ENCODE measurements at places on chromosomes 11 and 22.

DNA sequence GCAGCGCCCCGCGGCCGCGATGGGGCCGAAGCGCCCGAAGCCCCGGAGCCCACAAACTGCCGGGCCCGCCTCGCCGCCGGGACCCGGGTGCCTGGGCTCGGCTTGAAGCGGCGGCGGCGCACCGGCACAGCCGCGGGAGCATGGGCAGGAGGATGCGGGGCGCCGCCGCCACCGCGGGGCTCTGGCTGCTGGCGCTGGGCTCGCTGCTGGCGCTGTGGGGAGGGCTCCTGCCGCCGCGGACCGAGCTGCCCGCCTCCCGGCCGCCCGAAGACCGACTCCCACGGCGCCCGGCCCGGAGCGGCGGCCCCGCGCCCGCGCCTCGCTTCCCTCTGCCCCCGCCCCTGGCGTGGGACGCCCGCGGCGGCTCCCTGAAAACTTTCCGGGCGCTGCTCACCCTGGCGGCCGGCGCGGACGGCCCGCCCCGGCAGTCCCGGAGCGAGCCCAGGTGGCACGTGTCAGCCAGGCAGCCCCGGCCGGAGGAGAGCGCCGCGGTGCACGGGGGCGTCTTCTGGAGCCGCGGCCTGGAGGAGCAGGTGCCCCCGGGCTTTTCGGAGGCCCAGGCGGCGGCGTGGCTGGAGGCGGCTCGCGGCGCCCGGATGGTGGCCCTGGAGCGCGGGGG lies 346 bp downstream of the FJX1 start:
- no peak for DNase-seq

DNA sequence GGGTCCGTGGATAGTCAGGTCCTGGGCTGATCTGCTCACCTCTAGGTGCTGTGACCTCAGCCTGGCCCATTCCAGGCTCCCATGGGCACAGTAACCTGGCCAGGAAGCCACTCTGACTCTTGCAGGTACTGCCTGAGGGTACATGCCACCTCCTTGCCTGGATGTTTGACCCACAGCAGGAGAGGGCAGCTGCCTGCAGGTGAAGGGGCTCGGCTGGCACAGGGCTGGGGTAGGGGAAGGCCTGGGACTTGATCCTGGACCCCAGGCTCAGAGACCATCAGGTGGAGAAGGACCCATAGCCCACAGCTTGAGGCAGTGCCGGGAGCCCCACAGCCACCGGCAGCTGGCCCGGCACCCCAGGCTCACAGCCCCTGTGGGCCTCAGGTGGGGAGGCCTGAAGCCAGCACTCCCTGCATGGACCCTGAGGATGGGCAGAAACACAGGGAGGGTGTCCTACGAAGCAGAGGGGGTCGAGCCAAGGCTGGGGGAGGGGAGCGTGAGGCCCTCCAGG lies 2.7 kb downstream of the LRRC56 start:
- DNase-seq = no peak

GRCh38 chr11:68910965-68911364 lies 7.3 kb downstream of the IGHMBP2 start:
- no peak for DNase-seq

- no peak for DNase-seq
These were observed 6.2 kb upstream of the FBLN1 start for GRCh38 chr22:45496451-45496941.

DNA sequence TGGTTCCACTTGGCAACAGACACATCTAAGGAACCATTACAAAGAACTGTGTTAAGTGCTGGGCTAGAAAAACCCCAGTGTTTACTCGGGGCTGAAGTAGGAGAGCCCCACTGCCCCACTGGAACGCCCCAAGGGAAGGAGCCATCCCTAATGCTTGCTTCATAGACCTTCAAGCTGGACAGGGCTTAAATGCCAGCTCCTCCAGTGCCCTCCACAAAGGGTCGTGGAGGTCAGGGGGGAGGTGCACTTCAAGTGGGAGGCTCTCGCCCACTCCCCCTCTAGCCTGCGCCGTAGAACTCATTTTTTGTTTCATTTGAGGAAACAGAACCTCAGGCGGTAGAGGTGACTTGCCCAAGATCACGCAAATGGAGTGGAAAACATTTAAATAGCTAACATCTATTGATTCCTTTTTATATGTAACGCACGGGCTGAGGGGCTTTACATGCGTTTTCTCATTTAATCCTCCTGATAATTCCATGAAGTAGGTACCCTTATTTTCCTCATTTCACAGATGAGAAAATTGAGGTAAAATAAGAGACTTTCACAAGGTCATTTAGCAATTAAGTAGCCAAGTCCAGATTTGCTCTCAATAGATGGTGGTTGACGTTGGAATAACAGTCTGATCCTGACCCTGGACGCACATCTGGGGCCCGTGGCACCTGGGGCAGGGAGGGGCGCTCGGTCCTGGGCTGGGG lies 545 bp upstream of the ZDHHC13 start:
- DNase-seq = no peak

DNA sequence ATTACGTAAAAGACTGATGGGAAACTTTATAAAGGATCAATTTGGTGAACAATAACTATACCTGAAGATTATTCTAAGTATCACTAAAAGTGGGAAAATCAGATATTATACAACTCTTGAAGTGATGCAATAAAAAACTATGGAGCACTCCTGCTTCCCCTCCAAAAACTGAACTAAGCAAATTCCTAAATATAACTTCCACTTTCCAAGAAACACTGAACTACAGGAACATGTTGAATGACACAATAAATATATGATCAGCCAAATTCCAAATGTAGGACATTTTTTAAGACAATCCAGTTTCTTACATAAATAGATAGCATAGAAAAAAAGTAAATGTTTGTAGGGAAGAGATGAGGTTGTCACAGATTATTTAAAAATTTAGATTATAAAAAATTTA lies 102.1 kb upstream of the APOA1 start:
- no peak for DNase-seq

DNA sequence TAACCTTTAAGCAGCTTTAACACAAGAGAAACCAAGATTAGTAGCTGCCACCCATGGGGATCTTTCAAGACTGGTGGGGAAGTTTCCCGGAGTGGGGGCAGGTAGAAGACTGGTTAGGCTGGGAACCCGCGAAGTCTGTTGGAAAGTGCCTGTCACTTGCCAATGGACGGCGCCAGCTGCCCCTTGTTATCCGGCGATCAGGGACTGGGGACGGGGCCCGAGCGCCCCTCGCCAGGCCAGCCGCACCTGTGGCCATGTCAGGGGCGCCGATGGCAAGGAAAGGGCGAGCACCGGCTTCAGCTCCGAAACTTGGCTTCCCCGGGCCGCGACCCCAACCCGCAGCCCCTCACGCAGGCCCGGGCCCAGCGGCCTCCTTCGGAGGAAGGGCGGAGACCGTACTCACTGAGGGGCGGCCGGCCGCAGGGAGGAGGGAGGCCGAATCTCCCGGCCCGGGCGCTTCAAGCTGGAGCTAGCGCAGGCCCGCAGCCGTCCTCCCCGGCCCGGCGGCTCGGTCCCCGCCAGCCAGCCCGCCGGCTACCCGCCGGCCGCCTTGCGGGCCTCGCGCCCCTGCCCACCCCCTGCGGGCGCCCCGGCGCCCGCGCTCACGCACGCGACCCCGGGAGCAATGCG lies 539 bp downstream of the EIF4ENIF1 start:
- DNase-seq = no peak

GRCh38 chr11:121059605-121060004 lies 35.7 kb downstream of the TBCEL start:
- DNase-seq = no peak

DNA sequence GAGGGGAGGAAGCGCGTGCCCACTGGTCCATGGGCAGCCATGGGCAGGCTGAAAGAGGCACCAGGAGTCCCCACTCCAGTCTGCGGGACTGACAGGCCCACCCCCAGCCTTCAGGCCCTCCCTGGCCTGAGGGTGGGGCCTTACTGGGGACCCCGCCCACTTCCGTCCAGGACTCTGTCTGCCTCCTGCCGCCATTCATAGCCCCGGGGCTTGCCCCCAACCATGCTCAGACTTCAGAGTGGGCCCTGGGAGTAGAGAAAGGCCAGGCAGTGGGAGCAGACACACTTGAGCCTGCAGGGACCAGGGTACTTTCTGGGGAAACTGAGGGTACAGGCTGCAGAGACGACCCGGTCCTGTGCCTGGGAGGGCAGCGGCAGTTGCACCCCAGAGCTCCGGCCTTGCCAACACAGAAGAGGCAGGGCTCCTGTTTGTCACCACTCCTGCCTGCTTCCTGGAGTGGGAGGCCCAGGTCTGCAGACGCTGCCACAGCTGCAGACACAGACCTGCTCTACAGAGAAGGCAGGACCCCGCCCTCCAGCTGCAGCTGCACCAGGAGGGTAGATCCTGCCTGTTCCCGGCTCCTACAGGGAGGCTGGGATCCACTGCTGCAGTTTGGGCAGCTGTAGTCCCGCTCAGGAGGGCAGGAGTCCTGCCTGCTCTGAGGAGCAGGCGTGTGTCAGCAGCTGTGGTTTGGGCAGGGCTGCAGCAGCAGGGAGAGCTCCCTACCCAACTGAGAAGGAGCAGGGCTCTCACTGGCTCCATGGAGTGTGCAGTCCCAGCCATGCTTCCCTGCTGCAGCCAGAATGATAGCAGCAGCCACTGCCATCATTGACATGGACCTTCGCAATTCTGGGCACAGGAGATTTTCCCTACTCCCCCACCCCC lies 387.9 kb upstream of the ANO3 start:
- DNase-seq = no peak

DNA sequence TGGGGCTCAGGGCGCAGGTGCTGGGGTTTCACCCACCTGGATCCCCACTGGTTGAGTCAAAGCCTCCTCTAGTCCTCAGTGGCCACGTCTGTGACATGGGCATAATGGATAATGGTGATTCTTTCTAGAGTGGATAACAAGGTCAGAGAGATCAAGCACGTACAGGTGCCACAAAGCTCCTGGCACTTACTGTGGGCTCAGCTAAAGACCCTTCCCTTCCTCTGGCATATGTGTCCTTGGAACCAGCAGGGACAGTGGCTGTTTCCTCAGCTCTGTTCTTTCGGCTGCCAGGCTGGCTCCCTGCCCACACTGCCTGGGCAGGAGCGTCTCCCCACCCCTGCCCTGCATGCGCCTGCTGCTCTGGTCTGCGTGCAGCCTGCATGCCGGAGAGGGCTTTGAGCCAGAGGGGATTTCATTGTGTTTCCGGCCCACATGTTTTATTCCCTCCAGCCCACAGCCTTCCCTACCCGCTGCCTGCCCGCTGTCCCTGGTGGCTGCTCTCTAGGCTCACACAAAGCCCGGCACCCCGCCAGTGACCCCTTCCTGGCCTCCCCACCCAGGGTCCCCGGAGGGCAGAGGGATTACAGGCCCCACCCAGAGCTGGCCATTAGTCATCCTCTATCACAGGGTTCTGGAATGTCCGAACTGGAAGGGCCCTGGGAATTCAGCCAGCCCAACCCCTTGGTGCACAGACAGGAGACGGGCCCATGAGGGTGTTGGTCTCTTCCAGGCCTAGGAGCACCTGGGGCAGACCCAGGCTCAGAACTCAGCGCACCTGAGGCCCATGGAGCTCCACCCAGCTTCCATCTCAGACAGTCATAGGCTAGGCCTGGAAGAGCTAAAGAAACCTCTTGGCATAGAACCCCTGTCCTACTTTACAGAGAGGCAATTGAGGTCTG lies 55.3 kb upstream of the GCAT start:
- peak; percentile 81 for DNase-seq

DNA sequence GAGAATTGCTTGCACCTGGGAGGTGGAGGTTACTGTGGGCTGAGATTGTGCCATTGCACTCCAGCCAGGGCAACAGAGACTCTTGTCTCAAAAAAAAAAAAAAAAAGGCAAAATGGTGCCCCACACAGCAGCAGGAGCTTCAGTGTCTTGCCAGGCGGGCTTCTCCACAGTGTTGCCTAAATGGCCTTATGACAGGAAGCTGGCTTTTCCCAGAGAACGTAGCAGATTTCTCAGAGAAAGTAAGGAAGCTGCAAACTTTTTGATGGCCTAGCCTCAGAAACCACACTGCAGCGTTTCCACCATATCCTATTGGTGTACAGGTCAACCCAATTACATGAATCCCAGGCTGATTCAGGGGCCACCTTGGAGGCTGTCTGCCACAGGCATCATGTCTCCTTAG lies 12.7 kb upstream of the SPDYC start:
- no peak for DNase-seq

- DNase-seq = no peak
These were observed 45.2 kb downstream of the MORC2 start for GRCh38 chr22:30923168-30923900.

DNA sequence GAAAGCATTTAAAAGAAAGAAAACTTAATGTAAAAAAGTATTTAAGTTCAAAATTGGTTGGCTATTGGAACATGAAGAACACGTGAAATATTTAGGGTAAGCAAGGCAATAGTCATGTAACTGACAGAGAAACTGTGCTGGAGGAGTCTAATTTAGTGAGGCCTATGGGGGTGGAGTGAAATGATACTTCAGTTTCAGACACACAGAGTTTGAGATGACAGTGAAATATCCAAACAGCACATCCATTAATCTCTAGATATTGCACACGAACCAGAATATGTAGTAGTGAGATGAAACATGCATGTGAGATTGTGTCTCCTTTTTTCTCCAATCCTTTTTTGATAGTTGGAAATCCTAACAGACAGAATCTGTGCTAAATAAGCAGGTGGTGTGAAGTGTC lies 739.0 kb downstream of the CNTN5 start:
- DNase-seq = no peak

DNA sequence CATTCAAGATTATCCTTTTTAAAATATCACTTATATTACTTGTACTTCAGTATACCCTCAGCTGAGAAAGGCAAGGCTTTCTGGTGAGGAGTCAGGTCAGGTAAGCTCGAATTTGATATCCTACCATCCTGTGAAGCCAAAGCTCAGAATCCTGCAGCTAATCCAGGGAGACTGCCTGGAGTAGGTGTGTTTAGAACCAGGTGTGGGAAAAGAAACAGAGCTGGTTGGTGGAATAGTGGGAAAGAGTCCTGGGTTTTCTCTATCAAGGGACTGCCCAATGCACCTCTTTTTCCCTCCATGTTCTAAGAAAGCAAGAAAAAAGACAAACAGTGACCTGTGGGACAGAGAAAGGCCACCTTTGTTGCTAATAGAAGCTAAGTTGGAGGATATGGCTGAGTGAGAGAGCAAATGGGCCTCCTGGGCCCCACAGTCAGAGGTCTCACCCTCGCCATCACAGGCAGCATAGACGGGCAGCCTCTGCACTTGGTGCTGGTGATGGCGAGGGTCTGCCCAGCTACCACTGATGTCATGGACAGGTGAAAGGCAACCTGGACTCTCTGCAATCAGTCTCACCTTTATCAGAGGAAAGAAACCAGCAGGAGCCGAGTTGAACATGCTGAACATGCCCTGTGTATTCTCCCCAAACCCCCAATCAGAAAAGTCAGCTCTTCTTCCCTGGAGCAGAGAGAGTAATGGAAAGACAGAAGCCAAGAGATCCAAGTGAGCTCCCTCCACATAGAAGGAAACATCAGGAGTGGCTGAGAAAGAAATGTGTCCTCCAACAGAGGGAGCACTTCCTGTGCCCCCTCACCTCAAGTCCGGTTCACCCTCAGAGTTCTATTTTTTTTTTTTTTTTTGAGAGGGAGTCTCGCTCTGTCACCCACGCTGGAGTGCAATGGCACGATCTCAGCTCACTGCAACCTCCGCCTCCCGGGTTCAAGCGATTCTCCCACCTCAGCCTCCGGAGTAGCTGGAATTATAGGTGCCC lies 491.3 kb downstream of the BUD13 start:
- DNase-seq = no peak

- no peak for DNase-seq
These were observed 69.5 kb downstream of the IGLL5 start for GRCh38 chr22:22957090-22957489.

- DNase-seq = peak; percentile 59
These were observed 357.3 kb downstream of the CTTN start for GRCh38 chr11:70755410-70756158.

- DNase-seq = no peak
These were observed 5.1 kb upstream of the TALDO1 start for GRCh38 chr11:742156-742546.

All from tibial nerve (tissue), 4 donors.